ENCODE measurements at places on chromosomes 3 and 15. TPM values are rescaled to one million over a fixed set of nuclear protein-coding genes. Genes with fewer than 3 reads are reported as not detected.
A peak's percentile ranks its signal among the peaks of the same experiment; 100 is the strongest.

GRCh38 chr3:104437131-104437750, 929.5 kb upstream of the ALCAM start:
- DNase-seq: peak; percentile 77

DNA sequence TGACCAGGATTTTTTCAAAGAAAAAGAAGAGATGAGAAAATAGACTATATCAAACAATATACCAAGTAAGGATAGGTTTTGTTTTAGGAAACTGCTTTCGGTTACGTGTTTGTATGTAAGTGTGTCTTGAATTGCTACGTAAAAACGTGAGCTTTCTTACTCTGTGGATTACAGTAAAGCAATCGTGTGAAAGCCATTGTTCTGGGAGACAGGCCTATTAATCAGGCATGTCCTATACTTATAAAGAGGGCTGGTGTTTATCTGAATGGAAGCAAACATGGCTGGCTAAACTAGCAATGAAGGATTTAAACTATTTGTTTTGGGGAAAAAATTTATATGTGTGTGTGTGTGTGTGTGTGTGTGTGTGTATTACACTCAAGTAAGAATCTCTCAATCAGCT, 2.6 kb downstream of the EHHADH start:
- DNase-seq: no peak

GRCh38 chr3:33795131-33795530, 3.3 kb upstream of the PDCD6IP start:
- DNase-seq: no peak

DNA sequence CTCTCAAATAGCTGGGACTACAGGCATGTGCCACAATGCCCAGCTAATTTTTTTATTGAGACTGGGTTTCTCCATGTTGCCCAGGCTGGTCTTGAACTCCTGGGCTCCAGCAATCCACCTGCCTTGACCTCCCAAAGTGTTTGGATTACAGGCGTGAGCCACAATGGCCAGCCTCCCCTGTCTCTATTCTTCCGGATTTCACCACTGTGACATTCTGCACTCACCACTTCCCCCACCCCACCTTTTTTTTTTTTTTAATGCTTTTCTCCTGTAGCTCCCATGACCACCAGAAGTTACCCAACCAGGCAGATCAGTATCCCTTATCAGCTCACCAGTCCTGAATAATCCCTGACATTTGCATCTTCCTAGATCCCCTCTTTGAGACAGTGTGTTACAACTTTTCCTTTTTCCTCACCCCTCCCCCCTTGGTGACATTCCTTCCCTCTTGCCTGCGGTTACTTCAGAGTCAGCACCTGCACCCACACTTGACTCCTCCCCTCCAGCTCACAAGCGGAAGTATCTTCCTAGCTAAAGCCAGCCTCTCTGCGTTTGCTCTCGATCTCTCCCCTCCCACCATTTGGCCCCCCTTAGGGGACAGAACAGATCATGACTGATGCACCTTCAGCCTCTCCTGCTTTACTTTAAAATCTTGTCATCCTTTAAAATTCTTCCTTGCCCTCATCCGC, 13.5 kb upstream of the ZNF592 start:
- no peak for DNase-seq

DNA sequence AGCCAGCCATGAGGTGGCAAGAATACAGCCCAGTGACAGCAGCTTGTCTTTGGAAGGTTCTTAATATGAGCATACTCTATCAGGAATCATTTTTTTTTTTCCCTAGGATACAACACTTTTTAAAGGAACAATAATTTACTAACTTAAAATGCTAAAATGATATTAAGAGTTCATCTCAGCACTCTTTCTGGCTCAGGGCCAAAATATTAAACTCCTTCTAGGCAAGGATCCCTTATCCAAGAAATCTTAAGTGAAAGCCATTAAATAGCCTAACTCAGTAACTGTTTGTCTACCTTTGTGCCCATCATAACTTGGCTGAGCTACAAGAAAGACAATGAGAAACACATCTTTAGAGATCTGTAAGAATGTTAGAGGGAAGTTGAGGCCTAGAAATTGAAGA, 529.5 kb upstream of the TGFBR2 start:
- DNase-seq: no peak

- DNase-seq: no peak
Measured at GRCh38 chr3:129002573-129003569, 1.8 kb downstream of the EFCC1 start.

- DNase-seq: no peak
Measured at GRCh38 chr3:134795746-134796280, 753 bp downstream of the EPHB1 start.

The LRTM1 gene
- 93.8 TPM for polyA plus RNA-seq

The POLG gene
- polyA plus RNA-seq: not detected

The GCNT3 gene
- polyA plus RNA-seq: 0.17 TPM

The SYNPR gene
- polyA plus RNA-seq: not detected

The ZDHHC19 gene
- 0.30 TPM for polyA plus RNA-seq

The KCNAB1 gene
- polyA plus RNA-seq: 4.2 TPM

The IGSF10 gene
- 13.1 TPM for polyA plus RNA-seq
